ENCODE measurements at places on chromosomes 13 and 19. TPM values are rescaled to one million over a fixed set of nuclear protein-coding genes. Genes with fewer than 3 reads are reported as not detected.

The SWSAP1 gene
- total RNA-seq, result 1.6 TPM

The ZNF587 gene
- 24.0 TPM for total RNA-seq

The ZNF146 gene
- 56.2 TPM for total RNA-seq

- no peaks in the 10 kb centered on the region for H3K36me3 ChIP-seq
- DNase-seq, result no peak
- H3K4me1 ChIP-seq, result peaks cover 16% of the 10 kb centered on the region
- peak overlapping the region; percentile 25 for H3K27ac ChIP-seq
- no peaks in the 10 kb centered on the region for H3K27me3 ChIP-seq
These were observed 96.9 kb downstream of the TBC1D4 start for GRCh38 chr13:75384879-75385707.

Data from HFFc6 (cell line).